Caki2 (cell line): ENCODE measurements at places on chromosomes 7 and 10. TPM values are rescaled to one million over a fixed set of nuclear protein-coding genes. Genes with fewer than 3 reads are reported as not detected.

- DNase-seq: no peak
These were observed 56.6 kb upstream of the BET1 start for GRCh38 chr7:94060752-94061151.

GRCh38 chr7:28191751-28192150 is 11.2 kb upstream of the JAZF1 start:
- DNase-seq: no peak

GRCh38 chr10:34804306-34804705 is 10.8 kb downstream of the PARD3 start:
- no peak for DNase-seq

DNA sequence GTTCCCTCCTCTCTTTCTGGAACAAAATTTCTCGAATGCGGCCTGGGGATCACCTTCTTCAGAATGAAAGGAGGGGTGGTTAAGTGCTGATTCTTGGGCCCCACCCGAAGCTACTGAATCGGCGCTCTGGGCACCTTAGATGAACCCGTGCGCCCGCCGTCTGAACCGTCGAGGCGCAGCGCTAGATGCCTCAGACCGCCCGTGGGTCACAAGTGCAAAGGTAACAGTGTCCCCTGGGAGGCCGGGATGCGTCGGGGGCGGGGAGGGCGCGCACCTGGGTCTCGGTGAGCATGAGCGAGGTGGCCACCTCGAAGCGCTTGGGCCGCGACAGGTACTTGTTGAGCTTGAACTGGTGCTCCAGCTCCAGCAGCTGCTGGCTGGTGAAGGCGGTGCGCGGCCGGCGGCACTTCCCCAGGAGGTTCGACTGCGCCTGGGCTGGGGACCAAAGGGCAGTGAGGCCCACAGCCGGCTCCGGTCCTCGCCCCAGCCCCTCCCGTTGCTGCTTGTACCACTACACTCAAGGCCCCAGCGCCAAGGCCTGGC is 4.2 kb downstream of the MNX1 start:
- DNase-seq: no peak

DNA sequence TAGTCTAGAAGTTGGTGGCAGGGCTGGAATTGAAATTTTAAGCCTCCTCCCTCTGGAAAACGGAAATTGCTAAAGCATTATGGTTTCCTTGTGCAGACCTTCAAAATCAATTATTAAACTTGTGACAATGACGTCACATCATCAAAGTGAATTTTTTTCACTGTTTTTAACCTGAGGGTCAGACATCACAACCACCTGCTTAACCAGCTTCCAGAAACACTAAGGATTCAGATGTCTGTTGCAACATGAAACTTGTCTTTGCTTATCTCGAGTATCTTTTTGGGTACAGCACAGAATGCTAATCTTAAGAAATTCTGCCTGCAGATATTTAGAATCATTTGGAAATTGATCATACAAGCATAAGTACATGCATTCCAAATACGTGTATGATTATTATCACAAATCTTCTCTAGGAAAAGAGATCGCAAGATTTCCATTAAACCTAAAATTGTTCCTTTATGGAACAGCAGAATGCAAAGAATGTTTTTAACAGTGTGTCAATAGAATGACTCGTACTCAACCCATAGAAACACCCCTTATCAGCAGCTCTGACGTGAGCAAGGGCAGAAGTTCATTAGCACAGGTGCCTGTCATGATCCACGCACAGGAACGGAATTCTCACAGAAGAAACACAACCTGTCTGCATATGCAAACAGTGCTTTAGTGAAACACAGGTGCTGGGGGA is 4.1 kb upstream of the GTPBP4 start:
- no peak for DNase-seq

The OPN1SW gene
- not detected in 2 replicates for total RNA-seq

- DNase-seq: peak; percentile 91
These were observed 124.2 kb downstream of the PLPP4 start for GRCh38 chr10:120580918-120581895.

DNA sequence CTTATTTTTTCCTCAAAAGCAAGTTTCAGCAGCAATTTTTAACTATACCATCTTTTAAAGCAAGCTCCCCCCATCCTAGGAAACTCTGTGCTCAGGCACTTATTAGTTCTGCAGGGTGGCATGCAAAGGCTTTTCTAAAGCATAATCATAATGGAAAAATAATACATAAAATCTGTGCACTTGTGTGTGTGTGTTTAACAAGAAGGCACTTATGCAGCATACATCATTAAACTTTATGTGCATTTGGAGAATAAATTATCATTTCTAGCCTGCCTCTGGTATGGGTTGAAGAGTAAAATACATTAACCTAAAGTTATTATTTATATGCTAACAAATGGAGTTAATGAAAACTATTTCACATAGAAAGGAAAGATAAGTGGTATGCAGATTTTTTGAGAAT is 5.6 kb upstream of the RASSF4 start:
- DNase-seq: no peak

GRCh38 chr10:14378387-14378960 is 47.8 kb upstream of the FRMD4A start:
- no peak for DNase-seq

The CFAP70 gene
- total RNA-seq: 0.78 and 3.4 TPM in 2 replicates

DNA sequence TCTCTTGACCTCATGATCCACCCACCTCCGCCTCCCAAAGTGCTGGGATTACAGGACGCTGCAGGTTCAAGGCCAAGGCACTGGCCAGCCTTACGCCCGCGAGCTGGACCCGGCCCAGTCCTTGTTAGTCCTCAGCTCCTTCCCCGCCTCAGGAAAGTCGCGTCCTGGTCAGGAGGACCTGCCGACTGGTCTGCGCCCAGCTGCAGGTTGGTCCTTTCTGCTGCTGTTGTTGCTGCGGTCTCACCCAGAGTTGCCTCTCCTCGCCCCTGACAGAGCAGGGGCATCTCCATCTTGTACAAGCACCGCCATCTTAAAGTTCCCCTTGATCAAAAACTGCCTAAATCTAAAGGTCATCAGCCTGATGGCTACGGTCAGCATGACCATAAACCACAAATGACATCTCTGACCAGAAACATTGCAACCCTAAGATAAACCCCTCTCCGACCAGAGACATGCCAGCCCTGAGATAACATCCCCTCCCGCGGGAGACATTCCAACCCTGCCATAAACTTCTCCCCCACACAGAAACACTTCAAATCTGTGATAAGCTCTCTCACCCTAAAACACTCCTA is 13.9 kb upstream of the BMS1 start:
- DNase-seq: no peak

DNA sequence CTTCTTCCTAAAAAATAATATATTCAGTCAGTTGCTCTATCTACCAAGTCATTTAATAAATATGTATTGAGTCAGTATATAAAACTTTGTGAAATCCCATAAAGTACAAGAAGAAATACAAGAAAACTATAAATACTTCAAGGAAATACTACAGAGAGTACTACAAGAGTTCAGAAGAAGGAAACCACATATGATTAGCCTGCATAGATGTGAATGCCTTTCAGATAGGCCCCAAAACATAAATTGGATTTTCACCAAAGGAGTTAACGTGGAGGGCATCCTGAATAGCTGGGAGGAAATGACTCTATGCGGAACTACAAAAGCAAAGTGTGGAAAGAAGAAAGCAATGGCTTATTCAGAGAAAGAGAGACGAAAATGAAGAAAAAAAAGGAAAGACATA is 120.1 kb downstream of the LRRN3 start:
- no peak for DNase-seq
